ENCODE measurements at places on chromosomes 7 and 10.

GRCh38 chr7:8260871-8261694 lies 884 bp downstream of the ICA1 start:
- DNase-seq, result peak; percentile 61

- DNase-seq, result no peak
These were observed 66.0 kb upstream of the FGL2 start for GRCh38 chr7:77265666-77266065.

- DNase-seq, result no peak
These were observed 29.6 kb downstream of the GLI3 start for GRCh38 chr7:42207420-42207819.

DNA sequence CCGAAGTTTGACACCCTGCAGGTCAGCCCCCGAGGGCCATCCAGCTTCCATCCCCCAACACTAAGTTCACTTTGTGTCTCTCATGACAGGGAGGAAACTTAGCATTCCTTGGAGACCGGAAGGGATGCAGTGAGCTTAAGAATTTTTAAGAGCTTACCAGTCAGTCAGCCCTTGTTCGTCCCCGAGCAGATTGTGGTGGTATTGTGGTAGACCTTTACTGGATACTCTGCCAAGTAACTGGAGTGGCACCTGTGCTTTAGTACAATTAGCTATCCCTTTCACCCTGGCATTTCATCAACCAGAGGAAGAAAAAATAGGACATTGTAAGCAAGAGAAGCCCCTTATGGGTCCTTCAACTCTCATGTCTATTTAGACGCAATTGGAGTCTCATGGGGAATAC lies 74.8 kb downstream of the NSUN6 start:
- no peak for DNase-seq

DNA sequence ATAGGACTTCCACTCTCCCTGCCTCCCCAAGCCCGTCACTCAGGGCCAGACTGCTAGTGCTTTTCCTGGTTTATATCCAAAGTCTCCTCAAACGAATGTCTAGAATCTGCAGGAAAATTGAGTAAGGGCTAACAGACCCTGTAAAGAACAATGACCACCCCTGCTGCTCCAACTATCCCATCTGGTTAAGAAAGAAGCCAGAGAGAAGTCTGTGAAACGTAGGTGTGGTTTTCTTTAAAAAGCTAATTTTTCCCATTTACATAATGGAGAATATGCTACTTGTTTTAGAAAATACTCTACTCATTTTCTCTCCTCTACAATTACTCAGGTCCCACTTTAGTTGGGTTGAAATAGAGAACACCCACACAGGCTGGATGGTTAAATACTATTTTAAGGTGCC lies 72.5 kb downstream of the FAM13C start:
- DNase-seq, result no peak

DNA sequence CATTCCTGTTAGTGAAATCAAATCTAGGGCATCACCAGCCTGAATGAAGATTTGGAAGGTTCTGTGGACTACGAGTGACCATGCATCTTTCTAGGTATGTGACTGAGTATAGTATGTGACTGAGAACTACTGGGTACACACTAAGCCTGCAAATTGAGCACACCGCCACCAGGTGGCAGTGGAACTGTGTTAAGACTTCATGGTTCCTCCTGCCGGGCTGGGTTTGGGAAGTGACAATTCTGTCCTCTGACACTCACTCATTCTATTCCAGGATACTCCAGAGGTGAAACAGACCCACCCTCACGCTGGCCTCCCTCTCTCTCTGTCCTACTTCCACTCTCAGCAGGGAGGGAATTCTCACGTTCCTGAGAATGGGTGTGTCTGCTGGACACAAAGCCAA lies 84.0 kb upstream of the TMEM248 start:
- peak; percentile 70 for DNase-seq

- peak; percentile 72 for DNase-seq
These were observed 17.3 kb downstream of the GRID2IP start for GRCh38 chr7:6533893-6534495.

- DNase-seq, result peak; percentile 67
These were observed 75.7 kb downstream of the IMMP2L start for GRCh38 chr7:111486472-111487142.

DNA sequence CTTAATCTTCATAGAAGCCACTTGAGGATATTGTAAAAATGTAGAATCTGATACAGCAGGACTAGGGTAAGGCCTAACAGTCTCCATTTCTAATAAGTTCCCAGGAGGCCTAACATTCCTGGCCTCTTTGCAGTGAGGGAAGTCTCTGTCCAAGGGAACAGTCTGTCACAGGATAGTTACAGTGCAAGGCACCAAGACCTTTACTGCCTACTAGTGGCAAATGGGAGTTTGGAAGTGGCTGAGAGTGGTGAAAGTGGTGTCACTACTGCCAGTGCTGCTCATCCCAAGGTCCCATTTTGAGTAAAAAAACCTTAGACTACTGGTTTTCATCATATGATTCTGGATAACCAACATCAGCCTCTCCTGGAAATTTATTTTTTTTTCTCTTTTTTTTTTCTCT lies 619.5 kb upstream of the SEMA3D start:
- no peak for DNase-seq
